Cerebellum (tissue), 4 donors: ENCODE measurements at places on chromosomes 4 and X.

- no peak for DNase-seq
These were observed 1065.7 kb upstream of the FTHL17 start for GRCh38 chrX:32137525-32137924.

DNA sequence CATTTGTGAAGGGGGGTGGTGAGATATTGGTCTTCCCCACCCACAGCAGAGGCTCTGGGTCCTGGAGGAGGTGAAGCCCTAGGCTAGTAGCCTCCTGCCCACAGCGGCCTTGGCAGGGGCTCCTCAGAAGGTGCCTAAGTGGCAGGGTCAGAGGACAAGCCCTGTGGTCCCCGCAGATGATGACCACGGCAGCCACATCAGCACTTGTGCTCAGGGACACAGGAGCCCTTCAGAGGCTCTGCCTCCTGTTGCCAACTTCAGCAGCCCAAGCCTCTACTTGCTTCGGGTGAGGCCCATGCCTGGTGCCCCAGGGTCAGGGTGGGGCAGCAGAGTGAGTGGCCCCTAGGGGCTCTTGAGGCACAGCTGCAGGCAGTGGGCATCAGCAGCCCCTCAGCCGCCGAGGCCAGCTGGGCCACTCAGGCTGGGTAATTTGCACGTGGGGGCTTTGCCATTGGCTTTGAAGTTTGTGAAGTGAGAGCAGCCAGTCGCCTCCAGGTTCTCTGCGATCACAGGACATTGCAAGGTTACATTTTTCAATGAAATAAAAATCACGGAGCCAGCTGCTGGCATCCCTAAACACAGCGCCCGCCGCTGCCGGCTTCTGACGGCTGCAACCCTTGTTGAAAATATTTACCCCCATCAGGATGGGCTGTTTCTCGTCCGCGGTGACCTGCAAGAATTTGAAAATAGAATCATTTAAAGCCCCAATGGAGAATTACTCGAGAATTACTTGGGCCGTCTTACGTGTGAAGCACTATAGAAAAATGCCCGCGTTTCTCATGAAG is 108.5 kb downstream of the HMX1 start:
- DNase-seq: no peak

- DNase-seq: no peak
These were observed 11.5 kb downstream of the CRMP1 start for GRCh38 chr4:5881340-5881739.

- no peak for DNase-seq
These were observed 20.4 kb upstream of the TBC1D14 start for GRCh38 chr4:6889101-6889735.

GRCh38 chr4:144575181-144575580 is 70.8 kb upstream of the HHIP start:
- DNase-seq: no peak

GRCh38 chrX:130770615-130771014 is 132.4 kb downstream of the ENOX2 start:
- no peak for DNase-seq

DNA sequence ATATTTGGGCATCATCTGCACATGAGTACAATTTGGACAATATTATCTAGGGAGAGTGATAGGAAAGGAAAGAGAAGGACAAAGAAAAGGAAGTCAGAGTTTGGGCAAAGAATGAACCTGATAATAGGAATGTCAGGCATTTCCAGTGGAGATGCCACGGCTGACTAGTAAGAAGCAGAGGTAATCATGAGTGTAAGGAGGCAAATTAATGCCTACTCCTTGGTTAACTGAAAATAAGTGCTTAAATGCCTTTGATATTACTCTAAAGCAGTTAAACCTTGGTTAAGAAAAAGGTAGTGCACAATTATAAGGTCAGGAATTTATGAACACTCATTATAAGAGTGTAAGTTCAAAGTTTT is 99.2 kb upstream of the DDIT4L start:
- DNase-seq: no peak

DNA sequence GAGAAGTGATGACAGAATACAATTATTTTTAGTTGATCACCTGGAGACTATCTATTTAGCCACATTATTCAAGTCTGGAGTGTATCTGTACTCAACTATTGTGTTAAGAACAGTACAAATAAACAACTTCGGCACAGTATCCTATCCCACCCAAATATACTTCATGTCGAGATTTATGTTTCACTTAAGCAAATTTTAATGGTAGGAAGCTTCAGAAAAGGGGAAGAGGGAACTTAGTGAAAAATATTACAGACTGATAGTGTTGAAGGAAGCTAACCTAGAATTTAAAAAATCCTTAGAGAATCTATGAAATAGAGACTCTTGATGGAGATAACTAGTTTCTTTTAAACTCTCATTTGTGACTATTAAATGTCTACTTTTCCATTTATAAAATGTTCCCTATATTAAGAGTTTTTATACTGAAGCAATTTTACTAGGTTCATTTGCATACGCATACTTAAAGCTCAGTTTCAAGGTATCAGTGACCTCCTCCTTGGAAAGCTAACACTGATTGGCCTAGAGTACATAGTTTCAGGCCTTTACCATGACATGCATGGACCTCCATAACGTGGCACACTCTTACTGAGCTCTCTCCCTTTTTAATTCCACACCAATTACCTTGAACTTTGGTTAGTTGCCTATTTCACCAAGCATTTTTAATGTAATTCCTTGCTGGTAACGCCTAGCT is 197.7 kb downstream of the CAMK2D start:
- no peak for DNase-seq

DNA sequence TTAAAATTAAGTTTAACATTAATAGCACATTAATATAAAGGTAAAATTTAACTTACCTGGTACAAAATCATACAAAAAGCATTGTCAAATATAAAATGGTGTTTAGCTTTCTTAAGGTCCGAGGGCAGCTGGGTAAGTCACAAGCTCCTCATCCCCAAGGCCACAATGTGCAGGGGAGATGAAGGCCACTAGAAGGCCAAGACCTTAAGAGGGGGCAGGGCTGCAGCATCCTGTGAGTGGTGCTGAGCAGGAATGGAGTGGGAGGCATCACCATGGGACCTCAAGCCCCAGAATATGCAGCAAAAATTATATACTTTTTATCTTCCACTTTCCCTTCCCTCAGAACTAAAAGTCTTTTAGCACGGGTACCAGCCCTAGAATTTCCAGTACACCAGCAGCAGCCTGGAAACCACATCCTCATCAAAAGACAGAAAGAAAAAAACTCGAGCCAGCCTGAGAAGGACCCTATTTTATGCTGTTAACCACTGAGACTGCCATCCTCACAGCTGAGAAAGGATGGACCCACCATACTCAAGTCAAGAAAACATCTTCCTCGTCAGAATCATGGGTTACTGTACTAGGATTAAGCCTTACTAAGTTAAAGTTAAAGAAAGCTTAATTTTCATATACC is 13.0 kb upstream of the RHOXF2 start:
- no peak for DNase-seq

- no peak for DNase-seq
These were observed 57.8 kb downstream of the APBB2 start for GRCh38 chr4:41156574-41156973.
